ENCODE measurements at places on chromosomes 11 and 22. TPM values are rescaled to one million over a fixed set of nuclear protein-coding genes. Genes with fewer than 3 reads are reported as not detected.

DNA sequence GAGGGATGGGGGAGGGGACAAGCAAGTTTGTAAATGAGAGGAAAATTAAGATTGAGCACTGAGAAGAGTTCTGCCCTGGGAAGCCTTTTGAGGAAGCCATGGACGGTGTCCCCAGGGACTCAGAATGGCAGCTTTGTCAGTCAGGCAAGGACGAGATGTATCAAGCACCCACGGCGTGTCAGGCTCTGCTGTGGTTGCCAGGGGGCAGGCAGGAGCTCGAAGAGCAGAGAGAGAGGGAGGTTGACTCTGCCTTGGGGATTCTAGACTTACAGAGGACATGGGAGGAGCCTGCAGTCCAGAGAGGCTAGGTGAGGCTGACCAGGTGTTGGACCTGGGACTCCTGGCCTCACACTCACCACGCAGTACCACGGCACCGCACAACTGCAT, 29.1 kb upstream of the SYT7 start:
- H3K36me3 ChIP-seq = no peaks in the 10 kb centered on the region
- H3K27ac ChIP-seq = no peak overlapping the region
- no peak overlapping the region for H3K4me3 ChIP-seq
- DNase-seq = no peak

- no peaks in the 10 kb centered on the region for H3K27me3 ChIP-seq
- H3K27ac ChIP-seq = no peak overlapping the region
- no peak for DNase-seq
- no peaks in the 10 kb centered on the region for H3K36me3 ChIP-seq
- H3K4me1 ChIP-seq = no peaks in the 10 kb centered on the region
- H3K4me3 ChIP-seq = no peak overlapping the region
Measured at GRCh38 chr11:33940538-33940815, 48.6 kb upstream of the LMO2 start.

DNA sequence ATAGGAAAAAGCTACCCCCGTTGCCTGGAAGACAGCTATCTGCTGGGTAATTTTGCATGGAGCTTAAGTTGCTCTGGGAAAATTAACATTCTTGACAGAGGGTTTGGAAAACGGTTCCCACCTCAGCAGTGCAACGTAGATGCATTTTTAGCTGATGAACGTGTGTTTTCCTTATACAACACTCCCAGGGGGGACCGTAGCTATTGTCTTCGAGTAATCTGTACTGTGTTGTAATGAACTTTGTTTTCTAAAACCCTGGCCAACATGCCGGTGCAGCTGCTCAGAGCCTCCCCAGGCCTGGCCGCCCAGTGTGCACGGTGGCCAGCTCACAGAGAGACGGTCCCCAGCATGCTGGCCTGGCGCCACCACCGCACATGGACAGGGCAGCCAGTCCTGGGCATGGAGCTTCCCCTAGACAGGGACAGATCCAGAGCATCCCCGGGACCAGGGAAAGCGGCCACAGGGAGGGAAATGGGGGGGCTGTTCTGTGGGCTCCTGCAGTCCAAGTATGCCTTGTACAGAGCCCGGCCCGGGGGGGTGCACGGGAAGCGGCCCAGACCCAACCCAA, 2.2 kb downstream of the TNNT3 start:
- peak; percentile 68 for DNase-seq
- H3K27me3 ChIP-seq = peaks cover 5% of the 10 kb centered on the region
- peak overlapping the region; percentile 90 for H3K27ac ChIP-seq
- H3K36me3 ChIP-seq = no peaks in the 10 kb centered on the region
- no peak overlapping the region for H3K4me3 ChIP-seq

Gene PMM1
- total RNA-seq = 23.3 TPM

Gene KRTAP5-11
- total RNA-seq = not detected
